ENCODE measurements at places on chromosomes 11 and 22.

- DNase-seq = no peak
Measured at GRCh38 chr11:117933930-117934329, 4.7 kb upstream of the TMPRSS13 start.

DNA sequence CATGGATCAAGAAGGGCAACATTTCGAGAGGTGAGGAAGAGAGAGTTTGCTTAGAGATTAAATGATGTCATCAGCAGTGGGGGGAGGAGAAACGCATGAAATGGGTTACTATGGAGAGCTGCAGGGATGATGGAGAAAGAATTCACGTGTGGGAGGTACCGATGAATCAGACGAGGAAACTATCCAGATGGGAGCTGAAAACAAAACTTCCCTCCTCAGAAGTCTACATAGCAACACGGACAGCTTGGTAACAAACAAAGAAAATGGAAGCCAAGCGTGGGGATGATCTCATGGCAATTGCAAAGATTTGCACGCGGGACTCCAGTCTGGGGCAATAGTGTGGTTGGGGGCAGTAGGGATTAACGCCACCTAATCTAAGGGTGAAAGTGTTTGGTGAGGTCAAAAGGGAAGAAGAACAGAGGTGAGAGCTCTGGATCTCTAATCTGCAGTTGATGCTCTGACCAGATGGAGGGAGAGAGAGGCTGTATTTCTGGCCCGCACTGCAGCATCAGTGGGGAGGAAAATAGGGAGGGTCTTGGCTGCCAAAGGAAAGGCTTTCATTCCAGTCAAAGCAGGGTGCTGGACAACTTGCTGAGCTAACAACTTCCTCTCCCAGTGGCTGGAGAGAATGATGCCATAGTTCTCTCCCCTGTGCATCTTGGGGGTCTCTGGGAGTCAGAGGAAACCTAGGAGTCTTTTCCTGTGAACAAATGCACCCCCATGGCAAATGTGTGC, 43.4 kb upstream of the CSNK2A3 start:
- DNase-seq = peak; percentile 78

GRCh38 chr11:64443001-64443400, 84.0 kb downstream of the RPS6KA4 start:
- no peak for DNase-seq

DNA sequence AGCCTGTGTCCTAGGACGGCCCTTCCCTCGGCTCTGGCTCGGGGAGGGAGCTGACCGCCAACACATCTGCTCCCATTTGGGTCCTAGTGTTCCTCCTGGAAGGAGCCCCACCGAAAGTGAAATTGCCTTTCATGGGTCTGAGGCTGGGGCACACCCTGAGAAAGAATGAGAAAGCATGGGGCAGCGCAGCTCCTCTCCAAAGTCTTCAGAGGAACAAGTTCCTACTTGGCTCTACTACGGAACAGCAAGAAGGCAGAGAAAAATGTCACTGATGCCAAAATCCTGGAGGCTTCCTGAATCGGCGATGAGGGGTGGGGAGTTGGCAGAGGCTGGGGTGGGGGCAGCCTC, 41.5 kb upstream of the MYEOV start:
- DNase-seq = no peak

DNA sequence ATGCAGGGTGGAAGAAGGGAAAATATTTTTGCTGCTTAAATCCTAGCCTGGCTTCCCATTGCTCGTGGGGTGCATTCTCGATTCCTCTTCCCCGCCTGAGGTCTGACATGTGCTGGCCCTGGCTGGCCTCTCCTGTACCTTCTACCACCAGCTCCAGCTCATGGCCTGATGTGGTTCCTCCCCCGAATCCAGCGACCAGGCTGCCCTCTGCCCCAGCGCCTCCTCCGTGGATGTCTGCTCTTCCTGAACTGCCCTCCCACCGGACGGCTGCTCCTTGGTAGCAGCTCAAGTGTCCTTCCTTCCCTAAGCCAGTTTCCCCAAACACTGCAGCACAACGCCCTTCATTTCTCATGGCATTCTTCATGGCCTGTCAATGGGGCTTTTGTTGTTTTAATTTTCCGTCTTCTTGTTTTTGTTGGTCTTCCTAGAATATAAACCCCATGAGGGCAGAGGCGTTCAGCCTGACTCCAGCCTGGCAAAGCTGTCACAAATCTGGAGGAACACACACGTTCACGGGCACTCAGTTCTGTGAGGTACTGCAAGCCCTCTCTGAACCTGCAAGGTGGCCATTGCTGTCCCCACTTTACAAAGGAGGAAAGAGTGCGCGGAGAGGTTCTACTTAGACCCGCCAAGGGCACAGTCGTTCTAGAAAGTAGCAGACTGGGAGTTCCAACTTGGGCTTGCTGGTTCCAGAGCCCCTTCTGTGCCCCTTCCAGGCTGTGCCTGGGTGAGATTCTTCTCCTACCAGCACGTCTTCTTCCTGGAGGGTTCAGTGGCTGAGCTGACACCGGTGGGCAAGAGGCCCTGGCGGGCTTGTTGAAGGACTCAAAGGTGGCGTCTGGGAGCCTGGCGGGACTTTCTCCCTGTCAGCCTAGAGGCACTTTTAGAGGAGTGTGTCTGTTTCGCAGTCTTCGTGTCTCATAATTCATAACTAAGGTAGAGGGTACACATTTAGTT, 953 bp upstream of the LRP5 start:
- no peak for DNase-seq

GRCh38 chr11:86210898-86211297, 33.7 kb upstream of the EED start:
- DNase-seq = no peak

DNA sequence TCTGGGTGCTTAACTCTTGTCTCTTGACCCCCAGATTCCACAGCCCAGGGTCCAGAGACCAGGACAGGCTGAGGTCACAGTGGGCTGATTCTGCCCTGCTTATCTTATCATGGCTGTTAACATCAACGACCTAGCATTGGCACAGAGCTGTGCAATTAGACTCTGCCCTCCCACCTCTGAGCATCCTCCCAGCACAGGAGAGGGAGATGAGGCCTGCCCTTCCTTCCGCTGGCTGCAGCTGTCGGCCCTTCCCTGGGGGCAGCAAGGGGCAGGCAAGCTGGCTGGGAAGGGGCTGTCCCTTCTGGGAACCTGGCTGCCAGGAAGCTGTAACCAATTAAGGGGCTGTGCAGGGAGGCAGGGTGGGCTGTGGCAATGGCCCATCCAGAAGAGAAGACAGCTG, 22.5 kb downstream of the LRRC10B start:
- no peak for DNase-seq

DNA sequence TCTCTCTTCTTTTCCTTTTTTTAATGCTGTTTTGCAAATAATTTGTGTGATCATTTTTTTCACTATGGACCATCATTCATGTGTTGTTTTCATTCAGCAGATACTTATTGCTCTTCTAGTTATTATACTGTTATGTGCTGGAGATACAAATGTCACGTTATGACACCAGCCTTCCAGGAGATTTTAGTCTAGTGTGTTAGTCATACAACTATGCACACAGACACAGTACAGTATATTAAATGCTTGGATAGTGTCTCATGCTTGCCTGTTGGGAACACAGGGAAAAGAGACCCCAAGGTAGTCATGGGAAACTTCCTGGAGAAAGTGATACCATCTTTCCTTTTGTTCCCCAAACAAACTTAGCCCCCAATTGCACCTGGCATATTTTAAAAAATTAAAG, 116.1 kb downstream of the UVRAG start:
- DNase-seq = no peak

DNA sequence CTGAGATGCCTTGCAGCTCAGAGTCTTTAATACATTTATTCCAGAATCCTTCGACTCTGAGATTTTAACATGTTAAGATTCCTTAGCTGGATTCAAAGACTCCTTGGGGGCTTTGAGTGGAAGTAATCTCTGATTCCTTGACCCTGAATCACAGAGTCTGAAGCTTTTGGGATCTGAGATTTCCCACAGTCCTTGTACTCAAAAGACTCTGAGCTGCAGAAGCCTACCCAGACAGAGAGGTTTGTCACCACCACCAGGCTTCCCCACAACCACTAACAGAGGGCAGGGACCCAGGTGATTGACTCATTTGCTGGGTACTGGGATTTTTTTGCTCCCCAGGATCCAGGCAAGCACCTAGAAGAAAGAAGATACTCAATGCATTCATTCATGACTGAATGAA, 1.4 kb upstream of the SERPINH1 start:
- DNase-seq = no peak

GRCh38 chr22:49296561-49296960, 531.1 kb downstream of the BRD1 start:
- no peak for DNase-seq

GRCh38 chr11:83102834-83103233, 31.1 kb upstream of the RAB30 start:
- DNase-seq = no peak

DNA sequence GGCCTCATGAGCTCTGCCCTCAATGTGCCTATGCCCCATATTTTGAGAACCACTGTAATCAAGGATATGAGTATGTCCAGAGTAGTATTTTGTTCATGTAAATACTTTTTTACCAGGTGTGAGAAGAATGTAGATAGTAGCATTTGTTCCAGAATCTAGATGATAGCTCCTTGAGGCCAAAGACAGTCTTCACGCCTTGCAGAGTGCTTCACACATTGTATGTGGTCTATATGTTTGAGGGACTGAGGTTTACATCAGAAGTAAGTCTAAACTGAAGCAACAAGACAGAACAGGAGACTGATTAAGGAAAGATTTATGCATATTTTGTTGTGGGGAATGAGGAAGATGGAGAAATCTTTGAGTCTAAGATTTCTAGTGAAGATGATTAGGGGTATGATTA, 12.5 kb downstream of the CEP57 start:
- DNase-seq = no peak

- DNase-seq = no peak
Measured at GRCh38 chr11:80096736-80097135, 655.9 kb upstream of the TENM4 start.

- DNase-seq = no peak
Measured at GRCh38 chr11:107221748-107222285, 203.5 kb upstream of the GUCY1A2 start.

- DNase-seq = no peak
Measured at GRCh38 chr11:19777039-19777376, 64.4 kb downstream of the NAV2 start.

GRCh38 chr11:110518809-110519514, 89.2 kb downstream of the FDX1 start:
- no peak for DNase-seq

GRCh38 chr22:39364714-39365491, 15.1 kb downstream of the SYNGR1 start:
- no peak for DNase-seq

Measured in femur (tissue), 1 donor.